ENCODE measurements at places on chromosomes 4 and X.
A peak's percentile ranks its signal among the peaks of the same experiment; 100 is the strongest.

DNA sequence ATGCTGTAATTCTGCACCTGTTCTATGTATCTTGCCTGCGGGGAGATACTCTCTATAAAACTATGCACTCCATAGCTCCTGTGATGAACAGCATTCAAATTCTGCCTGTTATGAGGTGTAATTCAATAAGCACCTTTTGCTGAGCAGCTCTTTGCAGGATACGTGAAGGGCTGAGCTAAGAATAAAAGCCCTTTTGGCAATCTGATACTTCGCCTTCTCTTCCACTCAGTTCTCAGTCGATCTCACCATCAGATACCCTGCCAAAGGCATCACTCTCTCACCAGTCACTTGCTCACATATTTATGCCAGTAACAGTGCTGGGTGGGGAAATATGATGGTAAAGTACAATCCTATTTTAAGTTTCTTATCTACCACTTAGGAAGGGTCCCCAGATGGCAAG, 67.2 kb downstream of the RPS3A start:
- DNase-seq: no peak

DNA sequence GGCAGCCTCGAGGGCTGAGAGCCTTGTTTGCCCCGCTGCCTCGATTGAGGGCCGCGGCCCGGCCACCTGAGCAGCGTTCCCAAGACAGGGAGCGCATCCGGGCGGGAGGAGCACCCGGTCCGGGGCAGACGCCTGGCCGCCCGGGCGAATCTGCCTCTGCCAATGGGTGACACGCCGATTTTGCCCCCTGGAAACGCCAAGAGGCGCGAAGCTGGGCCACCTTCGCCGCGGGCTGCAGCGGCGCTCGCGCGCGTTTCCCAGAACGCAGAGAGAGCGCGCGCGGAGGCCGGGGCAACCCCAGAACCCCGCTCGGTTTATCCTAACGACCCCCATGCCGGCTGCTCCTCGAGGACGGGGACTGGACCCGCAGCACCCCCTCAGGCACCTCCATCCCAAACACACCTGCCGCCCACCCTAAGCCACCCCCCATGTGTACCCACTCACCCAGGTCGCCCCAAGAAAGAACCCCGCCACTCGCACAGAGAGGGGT, 575 bp downstream of the MAP7D2 start:
- DNase-seq: no peak

DNA sequence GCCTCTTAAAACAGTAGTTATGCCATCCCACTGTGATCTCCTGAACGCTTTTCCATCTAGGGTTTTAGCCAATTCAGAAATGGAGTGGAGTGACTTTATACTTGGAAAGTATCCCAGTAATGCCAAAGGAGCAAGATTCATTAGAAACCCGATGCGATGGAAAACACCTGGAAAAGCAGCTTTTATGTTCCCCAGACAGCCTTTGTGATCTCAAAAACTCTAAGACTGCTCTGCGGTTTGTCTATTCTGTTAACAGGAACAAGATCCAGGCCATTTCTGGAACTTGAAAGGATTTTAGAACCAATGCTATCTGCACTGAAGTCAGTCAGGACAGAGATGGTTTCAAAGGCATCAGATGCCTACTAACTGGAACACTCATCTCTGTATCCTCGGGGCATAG, 145.1 kb downstream of the APBB2 start:
- no peak for DNase-seq

- DNase-seq: no peak
Observed at GRCh38 chrX:99914635-99915034, 495.4 kb downstream of the PCDH19 start.

DNA sequence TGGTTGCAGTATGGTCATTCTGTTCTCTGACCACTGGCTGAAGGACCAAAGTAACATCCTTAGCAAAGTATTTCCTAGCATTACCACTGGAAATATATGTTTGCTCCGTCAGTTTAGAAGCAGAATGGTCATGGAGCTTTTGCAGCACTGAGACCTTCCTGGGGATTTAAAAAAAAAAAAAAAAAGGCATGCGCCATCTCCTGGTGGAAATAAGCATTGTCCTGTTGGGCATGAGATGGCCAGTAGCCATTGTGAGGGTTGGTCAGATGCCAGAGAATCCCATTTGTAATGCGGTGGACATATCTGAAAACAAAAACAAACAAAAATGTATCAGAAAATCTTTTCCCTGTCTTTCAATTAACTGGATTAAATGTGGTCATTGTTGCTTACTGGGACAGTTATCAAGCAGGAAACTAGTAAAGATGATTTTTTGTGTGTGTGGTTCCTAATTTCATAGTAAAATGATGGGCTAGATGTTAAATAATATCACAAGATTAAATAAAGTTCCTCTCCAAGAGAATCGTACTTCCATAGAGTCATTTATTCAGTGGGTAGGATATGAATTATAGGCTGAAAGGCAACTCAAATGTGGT, 139.6 kb downstream of the SOWAHB start:
- peak; percentile 28 for DNase-seq

DNA sequence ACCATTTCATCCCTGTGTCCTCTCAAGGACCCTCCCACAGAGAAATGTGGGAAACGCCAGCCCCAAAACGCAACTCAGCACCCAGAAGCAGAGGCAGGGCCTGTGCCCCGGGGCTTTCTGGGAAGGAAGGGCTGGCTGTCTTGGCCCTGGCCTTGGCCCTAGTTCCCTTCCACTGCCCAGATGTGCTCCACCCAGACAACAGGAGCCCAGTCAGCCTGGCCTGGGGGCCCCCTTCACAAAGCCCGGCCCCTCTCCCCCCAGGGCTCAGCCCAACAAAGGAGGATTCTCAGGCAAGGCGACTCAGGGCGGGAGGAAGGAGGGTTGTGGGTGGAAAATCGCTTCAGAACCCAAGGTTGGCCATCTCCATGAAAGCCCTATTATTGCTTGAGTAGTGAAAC, 82.5 kb downstream of the PJA1 start:
- DNase-seq: no peak

DNA sequence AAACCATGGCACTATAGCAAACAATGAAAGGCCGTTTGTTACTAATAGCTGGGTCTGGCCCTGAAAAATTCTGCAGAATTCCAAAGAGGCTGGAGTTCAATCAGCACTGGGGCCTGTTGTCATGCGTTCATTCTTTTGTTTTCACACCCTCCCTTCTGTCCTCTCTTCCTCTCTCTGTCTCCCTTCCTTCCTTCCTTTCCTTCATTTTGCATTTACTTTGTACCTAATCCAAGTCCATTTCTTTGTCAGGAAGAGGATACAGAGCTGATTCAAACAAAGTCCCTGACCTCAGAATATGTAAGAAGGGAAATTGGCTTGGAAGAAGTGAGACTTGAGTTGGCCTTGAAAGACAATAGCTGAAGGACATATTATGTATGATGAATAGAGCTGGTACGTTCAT, 119.6 kb upstream of the LDB2 start:
- no peak for DNase-seq

DNA sequence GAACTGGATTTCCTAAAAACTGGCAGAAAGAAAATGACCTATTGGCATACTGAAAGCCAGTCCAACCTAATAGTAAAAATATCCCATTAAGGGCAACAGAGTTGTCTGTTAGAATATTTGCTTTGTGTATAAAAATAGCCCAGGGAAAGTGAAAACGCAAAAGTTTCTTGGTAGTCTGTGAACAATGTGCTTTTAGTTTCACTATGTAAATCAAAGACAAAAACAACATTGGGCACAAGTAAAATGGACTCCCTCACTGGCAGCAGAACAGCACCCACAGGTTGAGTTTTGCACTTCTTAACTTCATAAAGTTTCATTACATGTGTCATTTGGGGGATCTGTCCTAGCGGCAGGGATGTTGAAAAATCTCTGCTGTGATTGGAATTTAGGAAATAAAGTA, 4.3 kb upstream of the FGG start:
- no peak for DNase-seq

DNA sequence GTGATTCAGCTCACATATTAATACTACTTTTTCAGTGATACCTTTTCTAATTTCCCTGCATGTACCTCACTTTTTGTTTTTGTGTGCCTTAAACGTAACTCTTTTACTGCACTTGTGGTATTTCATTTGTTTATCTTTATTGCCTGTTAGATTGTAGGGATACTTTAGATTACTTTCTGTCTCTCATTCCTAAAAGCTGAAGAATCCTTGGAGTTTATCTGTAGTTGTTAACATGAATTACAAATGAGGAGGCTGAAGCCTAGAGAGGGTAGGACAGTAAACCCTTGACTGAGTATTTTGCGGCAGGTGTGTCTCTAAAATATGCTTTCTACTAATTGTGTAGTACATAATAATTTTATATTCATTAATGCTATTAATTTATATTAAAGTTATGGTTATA, 34.9 kb downstream of the BMP2K start:
- no peak for DNase-seq

- DNase-seq: no peak
Observed at GRCh38 chrX:108309144-108309543, 129.1 kb downstream of the COL4A6 start.

DNA sequence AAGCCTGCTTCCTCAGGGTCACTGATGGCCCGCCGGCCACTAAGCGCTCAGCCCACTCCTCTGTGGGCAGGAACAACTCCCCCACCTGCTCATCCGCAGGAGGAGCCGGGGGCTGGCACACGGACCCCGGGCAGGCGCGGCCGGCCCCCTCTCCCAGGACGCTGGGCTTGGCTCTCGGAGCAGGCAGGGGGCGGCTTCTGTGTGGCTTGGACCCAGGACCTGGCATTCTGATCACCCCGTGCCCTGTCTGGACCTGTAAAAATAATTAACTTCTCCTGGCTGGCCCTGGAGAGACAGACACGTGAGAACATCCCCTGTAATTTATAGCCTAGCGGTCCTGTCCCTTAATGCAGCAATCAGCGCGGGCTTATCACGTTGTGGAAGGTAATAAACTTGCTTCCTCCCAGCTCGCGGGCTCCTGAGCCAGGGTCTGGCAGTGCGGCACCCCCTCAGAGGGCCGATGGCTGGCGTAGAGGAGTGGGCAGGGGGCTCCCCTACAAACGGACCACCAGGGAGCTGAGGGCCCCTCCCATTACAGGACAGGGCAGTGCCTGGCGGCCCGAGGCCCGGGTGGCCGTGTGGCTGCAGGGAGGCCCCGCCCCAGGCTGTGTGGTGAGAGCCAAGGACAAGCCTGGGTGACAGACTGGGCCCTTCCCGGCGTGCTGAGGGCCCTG, 84.5 kb upstream of the NKX1-1 start:
- no peak for DNase-seq

DNA sequence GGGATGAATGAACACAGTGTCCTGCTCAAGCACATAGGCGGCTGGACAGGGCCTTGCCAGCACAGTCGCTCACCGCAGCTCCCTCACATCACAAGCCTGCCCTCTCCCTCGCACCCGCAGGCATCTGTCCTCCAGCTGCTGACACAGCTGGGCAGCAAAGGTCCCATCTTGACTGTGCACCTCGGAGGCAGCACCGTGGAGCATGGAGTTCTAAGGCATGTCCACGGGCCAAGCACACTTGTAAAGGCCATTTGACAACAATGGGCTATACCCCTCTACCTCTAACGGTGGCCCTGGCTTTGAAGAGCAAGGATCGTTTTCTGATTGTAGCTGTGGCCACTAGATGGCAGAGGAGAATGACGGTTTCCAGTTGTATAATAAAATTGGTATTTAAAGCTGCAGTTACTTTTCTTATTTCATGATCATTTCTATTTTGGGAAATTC, 53.8 kb downstream of the APLN start:
- peak; percentile 48 for DNase-seq

DNA sequence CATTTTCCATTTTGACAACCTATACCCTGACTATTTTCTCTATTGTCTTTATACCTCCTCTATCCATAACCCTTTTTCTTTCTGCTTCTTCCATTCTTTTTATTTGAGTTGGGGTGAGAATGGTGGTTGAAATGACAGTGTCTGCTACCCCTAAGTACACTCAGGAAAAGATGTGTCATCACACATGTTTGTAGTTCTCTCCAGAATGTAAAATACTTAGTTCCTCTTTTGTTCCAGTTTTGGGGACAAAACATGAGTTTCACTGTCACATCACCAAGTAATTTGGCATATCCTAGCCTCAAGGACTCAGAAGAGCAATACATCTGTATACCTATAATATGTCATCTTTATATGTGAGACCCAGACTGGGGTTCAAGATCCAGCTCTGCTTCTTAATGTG, 90.3 kb downstream of the COMMD8 start:
- no peak for DNase-seq

DNA sequence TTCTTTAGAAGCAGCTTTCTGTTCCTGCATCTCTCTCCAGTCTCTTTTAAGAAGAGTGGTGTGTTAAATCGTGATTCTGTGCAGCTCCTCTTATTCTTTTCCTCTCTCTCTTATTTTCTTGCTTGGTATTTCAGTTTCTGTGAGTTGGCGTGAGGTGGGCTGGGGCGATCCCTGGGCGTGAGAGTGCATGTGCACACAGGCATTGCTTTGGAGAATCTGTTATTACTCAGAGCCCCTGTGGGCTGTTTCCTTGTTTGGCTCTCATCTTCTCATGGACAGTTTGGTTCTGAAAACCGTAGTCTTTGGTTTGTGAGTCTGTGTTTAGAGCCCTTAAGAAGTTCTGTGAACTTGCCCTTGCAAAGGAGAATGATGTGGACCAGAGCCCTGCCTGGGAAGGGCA, 97.2 kb upstream of the CLNK start:
- DNase-seq: no peak

DNA sequence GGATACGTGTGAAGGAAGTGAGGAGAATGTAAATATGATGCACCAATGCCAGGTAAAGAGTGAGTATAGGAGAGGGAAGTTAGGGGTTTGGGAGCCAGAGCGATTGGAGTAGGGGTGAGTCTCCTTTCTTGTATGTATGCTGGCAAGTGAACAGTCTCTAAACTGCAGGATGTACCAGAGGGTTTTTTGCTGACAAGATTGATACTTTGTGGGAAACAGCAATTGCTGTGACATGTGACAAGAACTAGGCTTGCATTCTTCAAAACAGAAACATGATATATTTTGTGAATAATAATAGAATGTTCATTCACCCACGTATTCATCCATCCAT, 706 bp downstream of the CHIC1 start:
- DNase-seq: no peak

DNA sequence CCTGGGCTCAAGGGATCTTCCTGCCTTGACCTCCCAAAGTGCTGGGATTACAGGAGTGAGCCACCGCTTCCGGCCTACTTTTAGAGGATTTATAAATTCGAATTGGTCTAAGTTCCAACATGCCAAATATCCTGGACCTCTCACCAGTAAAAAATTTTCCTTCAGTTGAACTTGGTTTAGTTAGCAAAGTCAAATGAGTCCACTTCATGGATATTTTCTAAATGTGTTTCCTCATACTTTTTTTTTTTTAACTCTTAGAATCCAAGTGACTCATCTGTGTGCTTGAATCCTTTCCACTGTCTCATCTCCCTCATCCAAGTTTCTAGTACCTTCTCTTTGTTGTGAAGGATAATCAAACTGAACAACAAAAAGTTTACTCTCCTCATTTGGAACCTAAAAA, 49.7 kb downstream of the RBM47 start:
- DNase-seq: no peak

DNA sequence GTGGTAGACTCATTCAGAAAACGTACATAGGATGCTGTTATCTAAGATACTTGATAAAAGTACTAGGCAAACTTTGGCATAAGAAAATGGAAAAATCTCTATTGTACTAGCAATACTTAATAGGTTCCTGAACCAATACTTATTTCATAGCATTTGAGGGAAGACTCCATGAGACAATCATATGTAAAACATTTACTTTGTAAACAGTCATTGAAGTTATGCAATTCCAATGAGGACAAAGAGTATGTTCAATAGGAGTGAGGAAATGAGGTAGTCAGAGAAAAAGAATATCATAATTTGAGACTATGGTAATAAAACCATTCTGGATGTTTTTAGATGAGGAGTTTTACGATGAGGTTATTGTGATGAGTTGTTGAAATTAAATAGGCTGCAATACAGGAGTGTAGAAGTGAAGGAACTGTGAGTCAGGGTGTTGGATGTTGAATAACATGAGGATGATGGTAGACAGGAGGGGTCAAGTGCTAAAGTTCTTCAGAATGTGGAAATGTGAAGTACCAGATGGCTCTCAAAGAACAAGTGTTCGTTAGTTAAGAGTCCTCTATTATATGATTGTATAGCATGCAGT, 397.9 kb downstream of the PPP3CA start:
- no peak for DNase-seq

Measured in C1 segment of cervical spinal cord (tissue), 14 donors.